ENCODE measurements at places on chromosomes 2 and 18.

GRCh38 chr18:42548493-42548892 lies 567.0 kb downstream of the RIT2 start:
- no peak for DNase-seq

GRCh38 chr18:45106331-45106774 lies 425.7 kb downstream of the SETBP1 start:
- DNase-seq, result no peak

DNA sequence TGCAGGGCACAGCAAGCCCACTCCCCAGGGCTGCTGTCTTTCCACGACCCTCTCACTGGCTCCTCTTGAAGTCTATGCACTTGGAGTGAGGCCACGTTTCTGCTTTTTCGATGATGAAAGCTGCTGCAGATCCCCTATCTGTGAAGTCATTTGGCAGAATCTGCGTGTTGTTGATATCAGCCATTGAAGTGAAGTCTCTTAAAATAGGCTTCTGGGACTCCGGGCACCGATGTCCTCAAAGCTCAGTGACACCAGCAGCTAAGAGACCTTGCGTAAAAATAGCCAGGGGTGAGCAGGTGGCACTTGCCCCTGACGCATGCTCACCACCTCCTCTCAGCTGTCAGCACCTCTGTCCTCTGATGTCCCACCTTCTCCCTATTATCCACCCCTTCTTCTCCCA lies 89.4 kb upstream of the FHL2 start:
- no peak for DNase-seq

DNA sequence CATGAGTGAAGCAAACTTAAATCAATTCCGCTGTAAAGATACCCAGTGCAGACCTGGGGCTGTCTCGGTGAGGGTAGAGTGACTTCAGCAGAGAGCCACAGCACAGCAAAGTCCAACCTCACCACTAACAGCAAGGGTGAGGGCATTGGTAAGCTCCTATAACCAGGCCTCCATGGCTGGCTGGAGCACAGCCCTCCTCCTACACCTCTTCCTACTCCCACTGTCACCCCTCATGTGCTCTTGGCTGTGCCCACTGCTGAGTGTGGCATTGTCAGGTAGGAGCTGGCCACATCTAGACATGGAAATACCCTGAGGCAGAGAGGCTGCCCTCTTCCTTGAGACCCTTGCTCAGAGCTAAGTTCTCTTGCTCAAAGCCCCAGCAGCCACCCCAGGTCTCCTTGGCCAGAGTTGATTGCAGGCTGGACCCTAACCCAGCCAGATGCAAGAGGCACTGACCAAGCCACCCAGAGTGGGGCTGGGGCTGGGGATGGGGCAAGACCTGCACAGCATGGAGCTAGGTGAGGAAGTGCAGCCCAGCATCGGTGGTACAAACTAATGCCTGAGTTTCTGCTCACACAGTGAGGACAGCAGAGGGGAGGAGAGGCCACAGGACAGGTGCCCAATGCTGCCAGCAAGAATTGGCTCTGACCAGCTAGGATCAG lies 77.6 kb upstream of the RAB6C start:
- no peak for DNase-seq

DNA sequence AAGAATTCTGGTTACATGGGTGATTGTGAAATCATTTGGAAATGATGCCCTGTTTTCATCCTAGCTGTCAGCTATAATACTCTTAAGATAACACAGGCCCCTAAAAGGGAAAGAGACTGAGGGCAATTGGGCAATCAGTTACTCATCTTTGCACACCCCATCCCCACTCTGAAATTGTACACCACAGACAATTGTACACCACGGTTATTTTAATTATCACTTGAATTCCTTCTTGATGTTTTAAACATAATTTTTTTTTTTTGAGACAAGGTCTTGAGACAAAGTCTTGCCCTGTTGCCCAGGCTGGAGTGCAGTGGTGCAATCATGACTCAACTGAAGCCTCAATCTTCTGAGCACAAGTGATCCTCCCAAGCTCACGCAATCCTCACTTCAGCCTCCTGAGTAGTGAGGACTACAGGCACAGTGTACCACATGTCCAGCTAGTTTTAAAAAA lies 862.4 kb upstream of the ACVR2A start:
- no peak for DNase-seq

DNA sequence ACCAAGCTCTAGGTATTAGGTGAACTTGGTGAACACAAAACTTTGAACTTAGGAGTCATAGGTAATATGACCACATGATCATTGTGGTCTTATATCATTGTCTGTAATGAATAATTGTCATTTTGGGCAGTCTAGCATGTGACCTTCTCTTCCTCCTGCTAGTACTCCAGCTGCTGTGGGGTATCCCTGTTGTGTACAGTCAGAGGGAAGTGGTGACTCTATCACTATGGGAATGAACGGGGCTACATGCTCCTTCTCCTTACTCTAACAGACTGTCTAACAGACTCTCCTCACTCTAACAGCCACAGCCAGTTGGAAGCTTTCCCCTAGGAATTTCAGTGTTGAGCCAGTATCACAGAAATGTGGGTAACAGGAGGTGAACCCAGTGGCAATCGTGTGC lies 68.2 kb upstream of the NEDD4L start:
- no peak for DNase-seq

- DNase-seq, result no peak
Observed at GRCh38 chr18:36326771-36327170, 29.3 kb downstream of the FHOD3 start.

GRCh38 chr2:72148837-72149555 lies 1.3 kb upstream of the CYP26B1 start:
- no peak for DNase-seq

- no peak for DNase-seq
Observed at GRCh38 chr2:236745420-236746210, 176.0 kb downstream of the ACKR3 start.

GRCh38 chr18:12628706-12629702 lies 28.9 kb downstream of the SPIRE1 start:
- no peak for DNase-seq

DNA sequence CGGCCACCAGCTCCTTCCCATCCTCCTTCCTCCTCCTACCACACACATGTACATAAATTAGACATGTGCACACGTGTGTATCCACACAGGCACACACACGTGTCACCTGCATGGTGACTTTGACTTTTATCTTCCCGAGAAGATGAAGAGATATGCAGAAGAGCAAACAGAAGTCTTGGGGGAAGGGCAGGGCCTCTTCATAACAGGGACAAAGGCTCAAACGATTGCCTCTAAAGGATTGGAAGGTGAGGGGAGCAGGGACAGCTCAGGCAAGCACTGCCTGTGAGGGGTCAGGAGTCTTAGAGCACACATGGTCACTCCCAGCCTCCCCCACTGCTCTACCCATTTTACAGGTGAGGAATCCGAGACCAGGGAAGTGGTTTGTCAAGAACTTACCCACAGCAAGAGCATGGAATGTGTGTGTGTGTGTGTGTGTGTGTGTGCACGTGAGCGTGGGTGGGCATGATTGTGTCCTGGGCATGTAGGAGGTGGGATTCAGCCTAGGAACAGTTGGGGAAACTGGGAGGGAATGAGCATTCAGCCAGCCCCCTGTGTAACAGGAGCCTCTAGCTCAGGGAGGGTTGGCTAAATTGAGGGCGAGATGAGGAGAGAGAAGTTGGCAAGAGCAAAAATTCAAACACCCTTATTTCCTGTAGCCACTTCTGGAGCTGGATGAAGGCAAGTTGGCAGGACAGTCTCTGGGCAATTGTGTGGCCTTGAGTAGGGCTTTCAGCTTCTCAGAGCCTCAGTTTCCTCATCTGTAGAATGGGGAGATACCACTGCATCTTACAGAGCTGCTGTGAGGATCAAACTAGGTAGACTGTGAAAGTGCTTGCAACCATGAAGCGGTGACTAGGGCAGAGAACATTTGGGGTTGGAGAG lies 24.2 kb downstream of the CIB4 start:
- DNase-seq, result no peak

GRCh38 chr2:160703648-160704585 lies 210.3 kb upstream of the RBMS1 start:
- DNase-seq, result no peak

GRCh38 chr2:37984176-37984575 lies 59.1 kb downstream of the RMDN2 start:
- no peak for DNase-seq

DNA sequence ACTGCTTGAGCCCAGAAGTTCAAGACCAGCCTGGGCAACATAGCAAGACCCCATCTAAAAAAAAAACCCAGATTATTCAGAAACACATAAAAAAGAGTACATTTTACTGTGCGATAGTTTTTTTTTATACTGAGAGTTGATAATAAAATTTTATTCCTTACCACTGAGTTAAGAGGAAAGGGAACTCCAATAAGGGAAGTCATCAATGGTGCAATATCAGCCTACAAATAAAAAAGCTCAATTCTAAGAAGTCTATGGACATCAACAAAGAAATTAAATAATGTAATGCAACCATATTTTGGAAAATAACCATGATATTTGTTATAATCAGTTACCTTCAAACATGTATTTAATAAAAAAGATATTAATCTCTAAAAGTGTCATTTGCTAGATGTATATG lies 46.6 kb downstream of the PIGN start:
- no peak for DNase-seq

DNA sequence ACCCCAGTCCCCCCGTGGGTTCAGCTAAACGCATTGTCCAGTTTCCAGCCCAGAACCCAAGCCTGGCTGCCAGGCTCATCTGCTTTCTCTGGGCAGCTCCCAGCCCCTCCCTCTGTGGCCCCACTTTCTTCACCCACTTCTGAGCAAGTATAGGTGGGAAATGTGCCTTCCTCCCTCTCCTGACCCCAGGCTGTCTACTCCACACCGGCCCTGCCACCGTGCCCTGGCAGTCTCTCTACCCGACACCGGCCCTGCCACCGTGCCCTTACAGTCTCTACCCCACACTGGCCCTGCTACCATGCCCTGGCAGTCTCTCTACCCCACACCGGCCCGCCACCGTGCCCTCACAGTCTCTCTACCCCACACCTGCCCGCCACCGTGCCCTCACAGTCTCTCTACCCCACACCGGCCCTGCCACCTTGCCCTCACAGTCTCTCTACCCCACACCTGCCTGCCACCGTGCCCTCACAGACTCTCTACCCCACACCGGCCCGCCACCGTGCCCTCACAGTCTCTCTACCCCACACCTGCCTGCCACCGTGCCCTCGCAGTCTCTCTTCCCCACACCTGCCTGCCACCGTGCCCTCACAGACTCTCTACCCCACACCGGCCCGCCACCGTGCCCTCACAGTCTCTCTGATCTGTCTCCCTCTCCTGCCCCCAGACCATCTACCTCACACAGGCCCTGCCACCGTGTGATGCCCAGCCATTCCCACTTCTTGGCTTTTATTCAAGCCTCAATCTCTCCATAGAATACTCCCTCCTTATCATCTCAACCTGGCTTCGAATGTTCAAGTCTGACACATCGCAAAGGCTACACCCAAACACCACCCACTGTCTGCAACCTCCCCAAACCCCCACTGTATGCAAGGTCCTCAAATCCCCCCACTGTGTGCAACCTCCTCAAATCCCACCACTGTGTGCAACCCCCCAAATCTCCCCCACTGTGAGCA lies 108.9 kb downstream of the TPO start:
- DNase-seq, result no peak

DNA sequence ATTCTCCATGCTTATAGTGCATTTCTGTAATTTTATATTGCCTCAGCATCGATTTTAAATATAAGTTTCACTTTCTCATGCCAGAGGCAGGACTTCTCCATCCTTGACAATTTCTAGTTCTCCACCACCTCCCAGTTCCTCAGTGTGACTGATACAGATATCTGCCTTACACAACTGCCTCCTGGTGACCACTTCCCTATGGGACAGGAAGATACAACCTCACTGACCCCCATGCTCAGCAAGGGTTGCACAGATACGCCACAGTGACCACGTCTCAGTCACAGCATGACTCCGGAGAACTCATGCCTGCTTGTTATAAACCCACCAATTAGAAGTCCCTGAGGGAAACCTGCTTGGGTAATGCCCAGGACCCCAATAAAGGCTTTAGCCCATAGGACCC lies 284.0 kb upstream of the MC4R start:
- no peak for DNase-seq

DNA sequence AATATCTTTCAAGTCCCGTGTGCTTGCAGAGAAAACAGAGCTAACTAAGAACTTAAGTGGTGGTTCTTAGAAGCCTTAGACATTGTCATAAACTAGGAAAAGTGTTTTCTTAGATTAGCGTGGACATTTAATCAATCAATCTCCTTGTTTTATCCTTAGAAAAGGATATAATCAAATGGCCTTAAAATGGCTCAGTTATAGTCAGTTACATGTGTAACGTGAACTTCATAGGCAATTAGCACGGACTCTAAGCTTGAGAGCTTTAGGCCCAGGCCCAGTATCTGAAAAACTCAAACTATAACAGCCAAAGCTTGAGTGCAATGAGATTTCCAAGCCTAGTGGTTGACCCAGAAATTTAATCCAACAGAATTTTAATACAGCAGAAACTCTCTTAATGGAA lies 43.5 kb upstream of the SP3 start:
- no peak for DNase-seq

GRCh38 chr2:225122007-225122406 lies 79.7 kb upstream of the DOCK10 start:
- DNase-seq, result no peak

GRCh38 chr2:25168256-25169072 lies at the start of gene POMC:
TSS of gene POMC (minus strand) at chr2:25168580. CDS start at chr2:25164772, 3,808 bp downstream.
- no peak for DNase-seq

- DNase-seq, result no peak
Observed at GRCh38 chr2:182883451-182883850, 17.0 kb upstream of the FRZB start.

DNA sequence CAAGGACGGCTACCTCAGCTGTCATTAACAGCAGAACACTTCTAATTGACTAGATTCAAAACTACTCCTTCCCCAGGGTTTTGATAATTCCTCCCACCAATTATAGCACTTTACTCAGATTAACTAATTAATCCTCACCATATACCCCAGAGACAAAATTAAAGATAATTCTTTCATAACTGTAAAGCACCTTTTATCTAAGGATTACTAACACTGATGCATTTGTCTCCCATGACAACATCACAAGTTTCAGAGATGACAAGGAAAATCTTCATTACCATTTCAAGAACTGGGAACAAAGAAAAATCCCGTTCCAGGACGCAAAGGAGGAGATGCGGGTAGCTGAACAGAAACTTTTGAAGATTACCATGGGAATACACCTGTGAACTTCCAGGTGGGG lies 129.4 kb upstream of the ITGA6 start:
- DNase-seq, result no peak

DNA sequence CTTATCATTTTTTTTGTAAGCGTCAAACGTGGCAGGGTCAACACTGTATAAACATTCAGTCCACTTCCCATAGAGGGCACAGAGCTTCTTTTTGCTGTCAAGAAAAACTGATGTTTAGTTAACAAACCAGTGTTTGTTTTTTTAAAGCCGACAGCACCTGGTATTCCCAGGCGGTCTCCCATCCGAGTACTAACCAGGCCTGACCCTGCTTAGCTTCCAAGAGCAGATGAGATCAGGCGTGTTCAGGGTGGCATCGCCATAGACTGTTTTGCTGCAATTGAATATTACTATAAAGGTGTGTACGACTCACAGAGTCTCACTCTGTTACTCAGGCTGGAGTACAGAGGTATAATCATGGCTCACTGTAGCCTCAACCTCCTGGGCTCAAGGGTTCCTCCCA lies 31.5 kb downstream of the CABYR start:
- DNase-seq, result no peak
